ENCODE measurements at places on chromosomes 5 and 9.
A peak's percentile ranks its signal among the peaks of the same experiment; 100 is the strongest.

DNA sequence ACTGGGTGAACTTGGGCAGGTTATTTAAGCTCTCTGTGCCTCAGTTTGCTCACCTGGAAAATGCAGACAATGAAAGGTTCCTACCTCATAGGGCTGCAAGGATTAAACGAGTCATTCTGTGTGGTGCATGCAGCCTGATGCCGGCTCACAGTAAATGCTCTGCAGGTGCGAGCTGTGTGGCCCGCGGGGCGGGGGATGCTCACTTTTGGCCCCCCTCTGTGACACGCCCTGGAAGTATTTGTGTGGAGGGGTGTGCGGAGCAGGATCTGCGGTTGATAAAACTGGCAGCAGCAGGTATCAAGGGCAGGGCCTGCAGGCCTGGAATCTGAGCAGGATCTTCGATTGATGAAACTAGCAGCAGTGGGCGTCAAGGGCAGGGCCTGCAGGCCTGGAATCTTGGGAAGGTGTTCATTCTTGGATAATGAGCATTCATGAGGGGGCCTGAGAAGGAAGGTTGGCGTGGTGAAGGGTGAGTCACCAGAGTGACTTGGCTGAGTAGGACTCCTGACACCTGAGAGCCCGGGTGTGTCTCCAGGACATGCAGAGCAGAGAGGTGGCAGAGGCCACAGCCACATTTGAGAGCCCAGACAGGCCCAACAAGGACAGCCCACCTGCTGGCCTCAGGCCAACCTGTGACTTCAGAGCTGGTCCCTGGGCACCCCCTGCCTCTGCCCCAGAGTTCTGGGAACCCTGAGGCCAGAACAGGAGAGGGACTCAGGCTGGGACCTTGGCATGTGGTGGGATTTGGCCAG is 11.9 kb downstream of the UNC5A start:
- DNase-seq, result no peak

- DNase-seq, result no peak
Observed at GRCh38 chr9:135586601-135587109, 25.1 kb downstream of the PAEP start.

GRCh38 chr5:96655506-96655905 is 6.7 kb upstream of the CAST start:
- no peak for DNase-seq

DNA sequence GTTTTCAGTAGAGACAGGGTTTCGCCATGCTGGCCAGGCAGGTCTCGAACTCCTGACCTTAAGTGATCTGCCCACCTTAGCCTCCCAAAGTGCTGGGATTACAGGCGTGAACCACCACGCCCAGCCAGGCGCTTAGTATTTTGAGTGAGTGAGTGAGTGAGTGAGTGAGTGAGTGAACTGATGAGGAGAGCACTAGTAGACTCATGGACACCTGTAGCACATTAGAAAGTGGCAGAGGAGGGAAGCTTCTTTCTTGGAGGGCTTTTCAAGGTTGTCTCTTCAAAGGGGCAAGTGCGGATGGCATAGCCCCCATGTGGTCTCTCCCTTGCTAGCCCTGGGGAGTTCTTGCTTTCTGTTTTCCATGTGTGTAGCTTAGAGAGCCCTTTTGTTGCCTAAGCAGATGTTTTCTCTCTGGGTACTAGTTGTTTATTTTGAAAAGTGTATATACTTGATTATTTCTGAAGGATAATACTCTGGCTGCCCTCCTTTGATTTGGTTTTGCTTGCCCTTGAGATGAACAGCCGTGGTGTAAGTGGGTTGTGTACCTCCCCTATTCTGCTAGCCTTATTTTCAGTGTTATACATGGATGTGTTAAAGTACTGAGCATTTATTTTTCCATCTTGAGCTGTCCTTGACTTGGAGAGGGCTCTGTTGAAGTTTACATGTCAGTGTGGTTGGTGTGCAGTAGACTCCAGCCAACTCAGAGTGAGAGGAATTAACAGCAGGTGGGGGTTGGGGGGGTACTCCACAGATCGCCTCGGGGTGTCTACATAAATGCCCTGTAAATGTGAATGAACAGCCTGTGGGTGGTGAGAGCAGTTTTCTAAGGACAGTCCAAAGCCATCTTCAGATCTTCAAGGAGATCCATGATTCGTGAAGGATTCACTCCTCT is 35.5 kb downstream of the PRRC2B start:
- no peak for DNase-seq

DNA sequence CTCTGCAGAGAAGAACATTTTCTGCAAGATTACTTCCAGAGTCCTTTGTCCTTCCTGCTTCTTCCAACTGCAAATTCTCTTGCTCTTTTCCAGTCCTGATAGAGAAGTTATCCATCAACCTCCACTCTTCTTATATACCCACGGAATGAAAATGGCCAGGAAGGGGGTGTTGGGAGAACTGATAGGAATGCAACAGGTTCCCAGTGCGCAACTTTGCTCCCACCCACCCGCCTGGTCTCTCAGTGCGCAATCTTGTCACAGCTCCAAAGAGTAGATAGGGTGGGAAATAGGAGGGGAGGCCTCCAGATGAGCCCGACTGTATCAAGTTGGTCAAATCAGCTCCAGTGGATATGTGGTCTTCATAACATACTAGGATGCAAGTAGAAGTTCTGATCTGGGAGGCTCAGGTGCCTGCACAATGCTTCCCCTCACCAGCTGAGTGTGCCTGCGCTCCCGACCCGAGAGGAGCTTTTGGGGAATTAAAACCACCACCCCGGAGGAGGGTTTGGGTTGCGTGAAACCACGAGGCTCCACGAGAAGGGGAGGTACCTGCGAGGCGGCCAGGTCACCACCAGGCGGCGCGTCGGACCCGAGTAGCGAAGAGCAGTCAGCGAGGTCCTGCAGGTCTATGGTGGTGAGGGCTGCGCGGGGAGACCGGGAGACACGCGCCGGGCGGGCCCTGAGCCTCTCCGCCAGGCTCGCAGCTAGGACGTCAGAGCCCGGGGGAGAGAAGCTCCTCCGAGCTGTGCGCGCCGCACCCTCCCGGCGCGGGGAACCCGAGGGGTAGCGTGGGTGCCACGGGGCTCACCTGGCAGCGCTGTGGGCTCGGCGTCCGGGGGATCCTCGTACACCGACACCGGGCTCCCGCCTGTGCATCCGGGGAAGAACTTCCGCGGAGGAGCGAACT is 835 bp downstream of the MCIDAS start:
- peak; percentile 54 for DNase-seq

DNA sequence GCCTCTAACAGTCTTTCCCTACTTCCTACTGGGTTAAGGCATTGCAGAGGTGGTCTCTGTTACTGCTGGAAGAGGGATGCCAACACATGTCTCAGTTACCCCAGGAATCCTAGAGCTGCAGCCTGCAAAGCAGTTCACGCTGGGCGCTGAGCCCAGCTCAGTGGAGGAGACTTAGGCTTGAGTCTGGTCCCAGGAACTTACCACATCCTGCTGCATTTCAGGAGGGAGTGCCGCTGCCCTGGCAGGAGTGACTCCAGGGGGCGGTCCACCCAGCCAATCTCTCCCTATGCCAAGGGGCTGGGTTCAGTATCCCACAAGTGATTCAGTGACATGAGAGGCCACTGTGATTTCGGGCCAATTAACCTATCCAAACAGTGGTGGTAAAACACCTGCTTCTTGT is 7.6 kb downstream of the TTC16 start:
- no peak for DNase-seq

DNA sequence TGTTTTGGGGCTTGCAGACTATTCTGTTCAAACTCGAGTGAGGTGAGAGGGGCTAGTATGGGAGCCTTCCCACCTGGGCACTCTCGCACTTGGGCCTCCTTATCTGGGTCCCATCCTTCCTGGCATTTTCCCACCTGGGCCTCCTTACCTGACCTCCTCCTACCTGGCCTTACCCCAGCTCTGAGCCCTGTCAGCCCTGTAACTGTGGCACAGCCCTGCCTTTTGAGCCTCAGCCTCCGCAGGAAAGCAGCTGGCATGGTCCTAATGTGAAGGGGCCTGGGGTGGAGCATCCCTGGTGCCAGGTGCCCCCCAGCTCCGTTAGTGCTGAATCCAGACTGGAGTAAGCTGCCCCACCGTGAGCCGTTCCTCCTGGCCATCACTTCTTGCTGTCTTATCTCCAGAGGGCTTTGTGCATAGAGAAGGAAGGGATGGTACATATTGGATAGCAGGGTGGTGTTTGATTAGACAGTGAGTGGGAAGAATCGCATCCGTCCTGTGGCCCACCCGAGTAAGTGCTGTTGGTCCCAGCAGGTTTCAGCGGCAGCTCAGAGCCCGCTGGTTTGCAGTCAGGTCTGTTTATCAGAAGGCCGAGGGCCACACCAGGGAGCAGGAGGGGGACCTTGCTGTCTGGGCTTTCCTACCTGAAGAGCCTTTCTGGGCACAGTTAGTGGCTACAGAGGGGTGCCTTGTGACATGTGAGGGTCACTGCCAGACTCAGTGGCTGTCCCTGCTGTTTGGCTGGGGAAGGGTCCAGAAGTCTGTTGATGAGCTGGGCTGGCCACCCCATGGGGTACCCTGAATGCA is 76.5 kb downstream of the WNK2 start:
- DNase-seq, result no peak

DNA sequence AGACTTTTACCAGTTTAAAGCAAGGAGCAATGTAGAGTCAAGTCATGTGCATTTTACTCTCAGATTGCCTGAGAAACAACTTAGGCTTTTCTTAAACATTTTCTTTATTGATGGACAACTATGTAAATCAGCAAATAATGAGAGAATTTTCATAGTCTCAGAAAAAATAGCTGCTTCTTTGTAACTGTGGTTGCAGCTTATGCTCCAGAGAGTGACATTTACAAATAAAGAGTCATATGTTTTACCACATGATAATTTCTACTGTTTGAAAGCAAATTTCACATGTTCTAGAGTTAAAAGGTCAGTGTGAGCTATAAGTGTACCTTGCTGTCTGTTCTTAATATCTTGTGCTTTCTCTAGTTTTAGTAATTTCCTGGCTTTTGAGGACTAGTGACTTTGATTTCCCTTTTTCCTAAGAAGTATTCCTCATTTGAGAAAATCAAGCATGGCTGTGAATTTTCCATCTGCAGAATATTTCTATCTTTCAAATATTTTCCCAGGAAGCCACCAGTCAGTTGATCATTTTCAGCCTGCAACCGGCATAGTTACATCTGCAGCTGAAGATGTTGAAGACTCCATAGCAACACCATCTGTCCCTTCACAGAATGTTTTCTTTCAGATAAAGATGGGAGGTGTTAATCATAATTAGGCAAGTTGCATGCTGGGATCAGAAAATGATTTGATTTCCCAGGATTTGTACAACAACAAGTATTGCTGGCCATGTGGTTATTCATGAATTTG is 229.9 kb downstream of the SGCD start:
- DNase-seq, result no peak

Data from stimulated activated CD4-positive, alpha-beta T cell treated with anti-CD3 and anti-CD28 coated beads, Interleukin-15, amount 100 ng/mL, for 1 hour (primary cell).